ENCODE measurements at places on chromosomes 6 and 20.

DNA sequence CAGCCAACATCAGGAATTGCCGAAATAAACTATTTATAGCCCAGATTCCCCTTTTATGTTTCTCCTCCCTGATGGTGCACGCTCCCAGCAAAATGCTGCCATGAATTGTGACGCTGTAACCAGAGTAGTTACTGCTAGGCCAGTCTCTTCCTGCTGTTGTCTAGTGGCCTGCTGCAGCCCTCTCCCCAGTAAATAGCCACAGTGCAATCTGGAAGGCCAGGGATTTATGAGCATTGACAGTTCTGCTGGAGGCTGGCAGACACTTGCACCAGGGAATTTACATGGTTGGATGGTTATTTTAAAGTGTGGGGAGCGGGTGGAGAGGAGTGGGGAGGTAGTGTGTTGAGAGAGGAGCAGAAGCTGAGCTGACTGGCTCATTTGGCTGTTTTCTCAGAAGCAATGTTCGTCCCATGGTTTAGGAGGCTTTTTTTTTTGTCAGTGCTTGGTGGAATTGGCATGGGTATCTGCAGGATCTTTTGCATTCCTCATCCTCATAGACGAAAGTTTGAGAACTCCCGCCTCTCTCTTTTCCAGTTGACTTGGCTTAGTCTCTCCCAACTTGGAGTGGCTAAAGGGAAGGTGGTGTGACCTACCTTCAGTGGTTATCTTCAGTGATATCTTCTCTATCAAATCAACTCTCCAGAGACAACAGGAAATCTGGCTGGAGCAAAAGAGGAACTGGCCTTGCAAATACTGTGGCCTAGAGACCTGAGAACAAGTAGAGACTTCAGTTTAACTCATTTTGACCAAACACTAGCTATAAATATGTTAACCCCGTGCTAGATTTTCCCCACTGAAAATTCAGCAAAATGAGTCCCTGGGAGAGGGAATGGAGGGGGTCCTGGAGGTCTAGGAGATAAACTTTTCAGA lies 99.3 kb upstream of the VSTM2L start:
- no peak for DNase-seq

GRCh38 chr20:45445805-45446562 lies 23.6 kb upstream of the WFDC2 start:
- DNase-seq = peak; percentile 26

- DNase-seq = no peak
Observed at GRCh38 chr6:23377830-23378229, 748.2 kb upstream of the NRSN1 start.

DNA sequence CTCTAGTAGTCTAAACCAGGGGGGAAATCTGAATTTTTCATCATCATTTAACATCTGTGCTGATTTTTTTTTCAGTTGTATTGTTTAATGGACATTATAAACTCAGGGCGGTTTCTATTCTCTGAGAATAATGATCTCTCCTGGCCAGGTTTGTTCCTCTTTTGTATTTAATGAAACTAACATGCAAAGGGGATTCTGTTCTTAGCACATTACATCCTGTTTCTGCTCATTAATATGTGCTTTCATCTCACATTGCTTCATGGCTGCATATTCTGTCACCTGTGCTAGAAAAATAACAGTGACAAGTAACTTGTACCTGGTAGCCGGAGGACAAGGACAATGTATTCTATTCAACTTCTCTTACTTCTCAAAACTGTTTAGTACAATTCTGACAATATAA lies 806 bp downstream of the HLA-DOB start:
- no peak for DNase-seq

DNA sequence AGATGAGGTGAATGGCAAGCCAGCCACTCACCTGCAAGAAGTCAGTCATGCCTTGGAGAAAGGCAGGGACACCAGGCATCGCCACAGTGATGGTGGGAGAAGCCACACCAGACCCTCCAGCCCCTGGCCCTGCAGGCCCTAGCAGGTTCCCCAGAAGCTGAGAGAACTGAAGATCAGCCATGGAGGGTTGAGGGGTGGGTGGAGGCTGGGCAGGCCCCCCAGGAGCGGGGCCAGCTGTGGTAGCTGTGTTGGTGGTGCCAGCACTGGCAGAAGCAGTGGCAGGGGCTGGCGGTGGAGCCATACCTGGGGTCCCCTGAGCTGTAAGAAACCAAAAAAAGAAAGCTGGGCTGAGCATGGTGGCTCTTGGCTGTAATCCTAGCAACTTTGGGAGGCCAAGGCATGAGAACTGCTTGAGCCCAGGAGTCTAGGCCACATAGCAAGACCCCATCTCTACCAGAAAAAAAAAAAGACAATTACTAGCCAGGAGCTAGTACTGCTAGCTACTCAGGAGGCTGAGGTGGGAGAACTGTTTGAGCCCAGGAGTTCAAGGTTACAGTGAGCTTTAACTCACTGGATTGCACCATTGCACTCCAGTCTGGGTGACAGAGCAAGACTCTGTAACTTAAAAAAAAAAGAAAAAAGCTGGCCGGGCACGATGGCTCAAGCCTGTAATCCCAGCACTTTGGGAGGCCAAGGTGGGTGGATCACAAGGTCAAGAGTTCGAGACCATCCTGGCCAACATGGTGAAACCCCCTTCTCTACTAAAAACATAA lies 9.5 kb downstream of the BAG6 start:
- no peak for DNase-seq

- DNase-seq = no peak
Observed at GRCh38 chr20:46126440-46127056, 8.4 kb downstream of the CD40 start.

- DNase-seq = no peak
Observed at GRCh38 chr20:14643146-14643545, 305.7 kb upstream of the FLRT3 start.

DNA sequence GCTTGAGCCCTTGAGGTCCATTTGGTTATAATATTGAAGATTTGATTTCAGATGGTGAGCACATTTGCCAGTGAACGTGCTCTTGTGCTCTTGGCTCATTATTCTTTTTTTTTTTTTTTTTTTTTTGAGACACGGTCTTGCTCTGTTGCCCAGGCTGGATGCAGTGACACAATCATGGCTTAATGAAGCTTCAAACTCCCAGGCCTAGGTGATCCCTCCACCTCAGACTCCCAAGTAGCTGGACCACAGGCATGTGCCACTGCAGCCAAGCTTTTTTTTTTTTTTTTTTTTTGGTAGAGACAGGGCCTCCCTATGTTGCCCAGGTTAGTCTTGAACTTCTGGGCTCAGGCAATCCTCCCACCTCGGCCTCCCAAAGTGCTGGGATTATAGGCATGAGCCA lies 176.2 kb downstream of the KLHL32 start:
- no peak for DNase-seq

DNA sequence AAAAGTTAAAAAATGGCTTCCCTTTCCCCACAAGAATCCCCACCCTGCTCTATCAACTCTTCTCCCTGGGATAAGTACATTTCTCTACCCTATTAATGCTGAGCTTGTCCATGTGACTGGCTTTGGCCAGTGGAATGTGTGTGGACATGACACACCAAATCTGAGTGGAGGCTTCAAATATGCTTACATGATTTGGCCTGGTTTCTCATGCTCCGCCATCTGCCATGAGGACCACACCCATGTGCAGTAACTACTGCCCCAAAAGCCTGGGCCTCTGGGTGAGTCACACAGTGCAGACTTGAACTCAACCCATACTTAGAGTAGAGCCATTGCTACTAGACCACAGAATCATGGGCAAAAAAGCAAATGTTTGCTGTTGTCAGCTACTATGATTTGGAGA lies 65.4 kb downstream of the PRND start:
- DNase-seq = no peak

DNA sequence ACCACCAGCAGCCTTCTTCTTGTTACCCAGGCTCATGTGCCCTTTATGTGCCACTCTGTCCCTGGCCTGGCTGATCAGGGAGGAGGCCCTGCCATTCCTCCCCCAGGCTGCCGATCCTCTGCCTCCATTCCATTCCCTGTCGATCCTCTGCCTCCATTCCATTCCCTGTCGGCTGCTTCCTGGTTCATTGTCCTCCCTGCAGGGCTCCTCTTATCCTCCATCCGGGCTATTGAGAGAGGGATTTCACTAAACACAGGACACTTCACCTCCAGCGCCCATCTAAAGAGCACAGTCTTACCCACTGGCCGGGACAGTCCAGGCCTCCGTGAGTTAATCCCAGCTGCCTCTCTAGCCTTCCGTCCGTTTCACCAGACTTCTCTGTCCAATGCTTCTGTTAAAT lies 7.7 kb upstream of the TTLL2 start:
- DNase-seq = no peak

DNA sequence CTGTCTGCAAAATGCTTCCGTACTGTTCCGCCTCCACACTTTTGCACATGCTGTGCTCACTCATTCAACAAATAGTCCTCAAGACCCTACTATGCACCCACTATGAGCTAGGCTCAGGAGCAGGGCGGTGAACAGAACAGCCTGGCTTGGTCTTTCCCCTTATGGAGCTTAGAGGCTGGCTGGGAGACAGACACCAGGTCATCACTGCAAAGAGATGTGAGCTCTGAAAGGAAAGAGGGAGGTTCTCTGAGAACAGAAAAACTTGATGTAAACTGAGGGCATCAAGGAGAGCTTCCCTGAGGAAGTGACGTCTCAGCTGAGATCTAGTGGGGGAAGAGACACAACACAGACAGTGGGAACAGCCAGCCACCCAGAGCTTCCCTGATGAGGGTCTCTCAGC lies 31.0 kb upstream of the TGM2 start:
- no peak for DNase-seq

DNA sequence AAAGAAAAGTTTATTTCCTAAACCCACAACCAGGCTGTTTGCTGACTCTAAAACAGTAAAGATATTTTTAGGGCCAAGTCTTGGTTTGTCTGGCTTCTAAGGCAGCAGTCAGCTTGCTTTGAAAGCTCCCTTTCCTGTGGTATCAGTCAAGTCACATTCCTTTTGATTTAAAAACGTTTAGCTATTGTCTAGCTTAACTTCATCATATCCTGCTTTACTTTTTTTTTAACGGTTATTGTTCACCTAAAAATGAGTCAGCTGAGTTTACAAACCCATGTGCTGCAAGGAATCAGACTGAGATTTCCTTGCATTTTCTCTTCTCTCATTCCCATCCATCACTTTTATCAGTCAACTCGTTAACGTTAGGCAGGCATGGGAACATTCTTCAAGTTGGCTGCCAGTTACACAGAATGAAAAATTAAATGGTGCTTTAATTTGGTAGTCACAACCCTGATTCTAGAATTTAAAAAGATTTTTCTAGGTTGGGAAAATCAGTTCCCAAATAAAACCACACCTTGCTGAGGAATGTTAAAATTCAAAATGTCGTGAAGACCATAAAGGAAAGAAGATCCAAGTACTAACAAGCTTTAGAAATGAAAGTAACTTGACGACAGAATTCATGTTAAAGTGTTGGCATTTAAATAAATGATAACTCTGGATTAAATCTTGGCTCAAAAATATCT lies 45.9 kb downstream of the ELOVL5 start:
- DNase-seq = no peak

DNA sequence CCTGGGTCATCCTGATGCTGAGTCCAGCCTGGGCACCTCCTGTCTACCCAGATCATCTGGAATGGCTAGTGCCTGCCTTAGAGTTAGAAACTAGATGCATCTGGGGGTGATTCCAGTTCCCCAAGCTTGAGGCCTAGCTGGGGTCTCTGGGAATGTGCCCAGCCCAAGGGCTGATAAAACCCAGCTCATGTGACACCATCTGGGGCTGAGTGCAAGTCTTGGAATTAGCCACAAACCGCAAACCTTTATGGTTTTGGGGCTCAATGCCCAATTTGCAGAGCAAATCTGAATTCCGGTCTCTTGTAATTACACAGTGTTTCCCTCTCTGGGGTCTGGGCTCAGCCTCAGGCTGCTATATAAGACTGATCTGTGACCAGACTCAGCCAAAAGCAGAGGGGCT lies at the start of gene BPIFB4:
TSS of gene BPIFB4 (plus strand) at position 385 of the 400 bp plus-strand sequence. CDS start 1,884 bp downstream, outside the sequence.
- no peak for DNase-seq

DNA sequence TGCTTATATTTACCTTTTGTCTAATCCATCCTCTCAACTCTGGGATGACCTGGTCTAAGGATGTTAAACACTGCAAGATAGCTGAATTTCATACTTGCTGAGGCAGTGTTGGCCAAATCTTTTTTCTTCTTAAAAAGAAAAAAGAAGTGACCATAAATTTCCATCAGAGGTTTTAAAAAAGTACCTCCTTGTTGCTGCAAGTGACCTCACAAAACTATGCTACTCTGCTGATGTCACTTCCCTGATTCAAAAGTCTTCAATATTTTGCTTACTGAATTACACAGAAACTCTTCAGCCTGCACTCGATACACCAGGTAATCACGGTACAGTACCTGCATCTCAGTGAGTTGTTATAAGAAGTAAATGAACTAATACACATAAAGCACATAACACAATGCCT lies 107.2 kb upstream of the PRDM1 start:
- DNase-seq = no peak

DNA sequence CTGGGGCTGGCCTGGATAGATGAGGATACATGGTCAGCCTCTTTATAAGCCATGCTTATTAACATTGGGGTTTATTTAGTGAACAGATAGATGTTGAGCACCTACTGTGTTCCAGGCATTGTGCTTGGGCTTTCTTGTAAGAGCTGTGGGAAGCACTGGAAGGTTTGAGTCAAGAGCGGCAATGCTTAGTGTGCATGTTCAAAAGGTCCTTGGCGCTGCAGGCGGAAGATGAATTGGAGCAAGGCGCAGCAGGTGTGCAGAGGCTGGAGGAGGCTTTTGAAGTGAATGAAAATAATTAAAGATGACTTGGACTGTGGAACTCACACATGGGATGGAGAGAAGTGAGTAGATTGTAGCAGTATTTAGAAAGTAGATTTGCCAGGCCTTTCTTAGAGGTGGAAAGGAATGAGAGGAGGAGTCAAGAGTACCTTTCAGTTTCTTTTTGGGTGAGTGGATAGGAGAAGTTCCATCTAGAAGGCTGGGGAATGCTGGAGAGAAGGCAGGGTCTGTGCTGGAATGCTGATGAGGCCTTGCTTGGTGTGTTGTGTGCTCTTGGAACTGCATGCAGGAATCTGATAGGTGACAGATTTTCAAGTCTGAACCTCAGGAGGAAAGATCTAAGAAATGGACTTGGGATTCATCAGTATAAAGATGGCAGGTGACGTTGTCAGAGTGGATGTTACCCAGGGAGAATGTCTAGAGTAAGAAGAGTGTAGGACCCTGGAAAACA lies 26.4 kb downstream of the SNX9 start:
- no peak for DNase-seq

GRCh38 chr6:133432021-133432989 lies 191.1 kb downstream of the EYA4 start:
- no peak for DNase-seq

- peak; percentile 52 for DNase-seq
Observed at GRCh38 chr6:13273931-13274706, 54.2 kb downstream of the TBC1D7 start.

GRCh38 chr6:23522792-23523547 lies 603.0 kb upstream of the NRSN1 start:
- no peak for DNase-seq

Measured in stimulated activated CD8-positive, alpha-beta memory T cell treated with anti-CD3 and anti-CD28 coated beads, Interleukin-4, amount 100 ng/mL, for 24 hours (primary cell).